ENCODE measurements at places on chromosomes 2 and 18.

DNA sequence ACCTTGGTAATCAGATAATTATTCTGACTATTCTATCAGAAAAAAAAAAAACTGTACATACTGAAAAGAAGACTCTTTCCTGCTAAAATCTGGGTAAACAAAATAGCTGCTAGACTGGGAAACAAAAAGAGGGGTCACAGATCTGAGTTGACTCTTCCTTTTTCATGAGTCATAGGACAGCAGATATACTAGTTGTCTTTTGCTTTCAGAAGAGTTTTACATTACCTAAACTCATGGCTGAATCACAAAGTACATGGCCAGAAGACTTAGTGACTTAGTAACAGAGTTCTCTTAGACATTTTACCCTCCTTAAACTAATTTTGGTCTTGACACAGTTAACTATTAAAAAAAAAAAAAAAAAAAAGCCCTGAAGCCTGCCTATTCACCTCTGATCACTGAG lies 834.0 kb upstream of the FSHR start:
- DNase-seq: no peak

- DNase-seq: no peak
These were observed 10.7 kb downstream of the USP34 start for GRCh38 chr2:61460163-61460562.

GRCh38 chr2:11720752-11721151 lies 25.7 kb upstream of the LPIN1 start:
- no peak for DNase-seq

- no peak for DNase-seq
These were observed 33.4 kb downstream of the XRCC5 start for GRCh38 chr2:216142540-216142939.

GRCh38 chr2:7604456-7604855 lies 687.2 kb downstream of the RNF144A start:
- no peak for DNase-seq

- peak; percentile 80 for DNase-seq
These were observed 2.9 kb upstream of the NEURL3 start for GRCh38 chr2:96507957-96508520.

DNA sequence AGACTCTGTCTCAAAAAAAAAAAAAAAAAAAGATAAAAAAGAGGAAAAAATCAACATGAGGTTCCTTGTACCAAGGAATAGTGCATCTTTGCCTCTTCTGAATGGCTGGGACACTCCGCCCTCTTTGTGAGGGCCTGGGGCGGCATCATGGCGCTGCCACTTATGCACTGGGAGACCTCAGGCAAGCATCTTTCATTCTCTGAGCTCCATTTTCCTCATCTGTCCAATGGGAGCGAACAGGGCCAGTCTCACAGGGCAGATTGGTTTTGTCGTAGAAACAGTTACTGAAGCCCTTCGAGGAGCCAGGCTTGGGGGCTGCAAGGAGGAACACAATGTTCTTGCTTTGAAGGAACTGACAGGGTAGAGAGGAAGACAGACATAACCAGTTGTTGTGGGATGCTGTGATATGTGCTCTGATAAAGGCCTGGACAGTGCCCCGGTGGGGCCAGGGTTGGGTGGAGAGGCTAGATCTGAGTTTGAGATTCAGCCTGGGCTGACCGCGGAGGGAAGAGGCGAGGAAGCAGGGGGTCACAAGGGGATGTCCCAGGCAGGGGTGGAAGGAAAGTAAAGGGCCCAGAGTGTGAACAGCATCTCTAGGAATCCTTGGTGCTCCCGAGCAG lies 14.1 kb downstream of the ZFP36L2 start:
- DNase-seq: no peak

DNA sequence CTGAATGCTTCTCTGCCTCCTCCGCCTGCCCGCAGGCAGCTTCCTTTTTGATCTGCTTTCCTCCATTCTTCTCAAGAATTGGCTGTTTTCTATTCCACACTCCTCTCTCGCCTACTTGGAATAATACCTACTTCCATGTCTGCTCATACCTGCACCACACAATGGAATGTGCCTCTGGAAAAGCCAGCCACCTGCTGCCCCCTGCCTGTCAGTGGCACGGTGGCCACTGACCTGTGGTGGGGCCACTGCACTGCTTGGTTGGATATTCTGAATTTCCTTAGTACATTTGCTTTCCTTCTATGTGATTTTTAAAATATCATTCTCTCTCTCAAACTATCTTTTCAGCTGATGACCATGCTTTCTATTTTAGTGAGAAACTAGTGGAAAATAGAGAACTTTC lies 406.9 kb downstream of the DCDC2C start:
- no peak for DNase-seq

- DNase-seq: no peak
These were observed 215.4 kb upstream of the OSR1 start for GRCh38 chr2:19573784-19574183.

DNA sequence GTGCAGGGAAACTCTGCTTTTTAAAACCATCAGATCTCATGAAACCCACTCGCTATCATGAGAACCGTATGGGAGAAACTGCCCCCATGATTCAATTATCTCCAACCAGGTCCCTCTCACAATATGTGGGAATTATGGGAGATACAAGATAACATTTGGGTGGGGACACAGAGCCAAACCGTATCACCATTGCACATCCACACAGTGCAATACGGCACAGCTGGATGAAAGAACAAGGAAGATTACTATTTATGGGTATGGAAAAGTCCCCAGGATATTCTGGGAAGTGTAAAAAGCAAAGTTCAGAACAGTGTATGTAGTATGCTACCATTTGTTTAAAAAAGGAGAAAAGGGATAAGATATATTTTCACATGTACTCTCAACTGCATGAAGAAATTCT lies 290.1 kb downstream of the PIK3C3 start:
- DNase-seq: no peak

DNA sequence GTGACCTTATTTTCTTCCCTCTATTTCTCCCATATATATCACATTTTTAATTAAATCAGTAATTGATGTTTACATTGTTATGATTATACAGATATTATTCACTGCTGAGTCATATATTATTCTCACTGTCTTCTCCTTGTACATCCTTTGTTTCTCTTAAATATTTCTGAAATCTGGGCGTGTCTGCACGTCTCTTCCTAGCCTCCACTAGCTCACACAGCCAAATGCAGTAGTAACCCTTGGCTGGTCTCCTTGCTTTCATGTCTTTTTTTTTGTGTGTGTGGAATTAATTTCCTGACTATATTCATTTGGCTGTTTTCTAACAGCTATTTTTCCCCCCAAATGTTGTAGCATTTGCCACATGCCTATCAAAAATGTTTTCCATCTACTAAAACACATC lies 15.8 kb downstream of the CCNYL1 start:
- no peak for DNase-seq

DNA sequence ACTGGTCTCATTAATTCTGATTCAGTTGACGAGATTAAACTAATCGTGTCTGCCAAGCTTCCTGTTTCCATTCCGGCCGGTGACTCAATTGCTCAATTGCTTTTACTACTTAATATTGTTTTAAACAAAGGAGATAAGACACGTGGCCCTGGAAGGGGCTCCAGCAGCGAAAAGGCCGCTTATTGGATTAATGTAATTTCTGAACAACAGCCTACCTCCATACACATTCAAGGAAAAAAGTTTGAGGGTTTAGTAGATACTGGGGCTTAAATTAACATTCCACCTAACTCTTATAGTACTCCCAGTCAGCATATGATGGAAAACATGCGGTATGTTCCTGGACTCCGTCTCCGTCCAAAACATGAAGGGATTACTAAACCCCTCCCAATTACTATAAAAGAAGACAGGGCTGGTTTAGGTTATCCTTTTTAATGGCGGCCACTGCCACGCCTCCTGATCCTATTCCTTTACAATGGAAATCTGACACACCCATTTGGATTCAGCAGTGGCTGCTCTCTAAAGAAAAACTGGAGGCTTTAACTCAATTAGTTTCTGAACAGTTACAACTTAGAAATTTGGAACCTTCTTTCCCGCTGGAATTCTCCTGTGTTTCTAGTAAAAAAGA lies 27.1 kb downstream of the VPS54 start:
- DNase-seq: no peak

GRCh38 chr2:26407526-26407925 lies 5.8 kb downstream of the DRC1 start:
- no peak for DNase-seq

GRCh38 chr2:10532638-10533101 lies 84.5 kb upstream of the ODC1 start:
- no peak for DNase-seq

DNA sequence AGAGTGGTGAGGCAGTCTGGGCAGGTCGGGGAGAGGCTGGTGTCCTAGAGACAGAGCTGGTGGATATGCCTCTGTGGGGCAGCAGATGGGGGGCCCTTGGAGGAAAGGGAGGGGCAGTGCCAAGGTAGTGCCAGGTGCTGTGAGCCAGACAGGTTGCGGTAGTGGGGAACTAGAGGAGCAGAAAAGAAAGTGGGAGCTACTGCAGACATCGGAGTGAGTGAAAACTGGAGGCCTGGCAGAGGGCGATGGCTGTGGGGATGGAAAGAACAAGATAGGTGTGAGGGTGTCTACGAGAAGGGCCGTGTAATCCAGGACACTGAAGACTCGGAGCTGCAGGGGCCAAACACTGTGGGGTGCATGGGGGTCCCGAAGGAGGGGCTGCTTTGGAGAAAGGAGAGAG lies 21.7 kb downstream of the C1QL2 start:
- no peak for DNase-seq

- DNase-seq: no peak
These were observed 2.2 kb downstream of the B3GNT2 start for GRCh38 chr2:62197925-62198633.

DNA sequence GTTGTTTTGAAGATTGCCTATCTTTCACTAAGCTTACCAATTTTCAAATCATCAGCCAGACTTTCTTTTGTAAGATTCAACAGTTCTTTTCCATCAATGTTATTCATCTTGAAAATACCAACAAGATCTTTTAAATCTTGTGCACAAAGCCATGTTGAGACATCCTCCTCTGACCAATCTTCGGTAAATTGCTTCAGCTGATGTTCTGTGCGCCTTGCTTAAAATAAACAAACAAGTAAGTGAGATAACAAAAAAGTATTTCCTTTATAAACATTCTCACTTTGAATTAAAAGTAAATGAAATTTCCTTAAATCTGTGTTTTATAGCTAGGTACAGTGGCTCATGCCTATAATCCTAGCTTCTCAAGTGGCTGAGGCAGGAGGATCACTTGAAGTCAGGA lies 30.3 kb downstream of the WDSUB1 start:
- no peak for DNase-seq

- DNase-seq: no peak
These were observed 63.5 kb upstream of the TAF1B start for GRCh38 chr2:9779596-9780264.

DNA sequence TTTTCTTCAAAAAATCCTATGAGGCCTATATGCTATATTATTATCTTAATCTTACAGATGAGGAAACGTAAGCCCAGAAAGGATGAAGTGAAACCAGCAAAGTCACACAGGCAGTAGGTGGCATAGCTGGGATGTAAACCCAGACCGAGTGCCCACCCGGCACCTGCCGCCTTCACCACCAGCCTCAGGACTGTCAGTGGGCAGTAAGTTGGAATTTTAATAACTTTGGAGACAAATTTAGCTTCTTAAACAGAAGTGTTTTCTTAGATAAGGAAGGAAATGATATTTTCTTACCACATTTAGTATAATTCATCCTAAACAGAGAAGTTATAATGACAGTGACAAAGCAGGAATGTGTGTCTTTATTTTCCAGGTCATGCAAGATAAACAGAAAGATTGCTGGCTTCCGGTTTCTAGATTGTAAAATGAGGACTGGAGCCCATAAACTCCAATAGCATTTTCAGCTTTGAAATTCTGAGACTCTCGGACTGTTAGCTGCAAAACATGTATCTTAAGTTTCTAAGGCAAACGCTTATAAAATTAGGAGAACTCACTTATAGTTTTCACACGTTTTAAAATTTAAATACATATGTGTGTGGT lies 59.3 kb downstream of the CD8B2 start:
- no peak for DNase-seq

DNA sequence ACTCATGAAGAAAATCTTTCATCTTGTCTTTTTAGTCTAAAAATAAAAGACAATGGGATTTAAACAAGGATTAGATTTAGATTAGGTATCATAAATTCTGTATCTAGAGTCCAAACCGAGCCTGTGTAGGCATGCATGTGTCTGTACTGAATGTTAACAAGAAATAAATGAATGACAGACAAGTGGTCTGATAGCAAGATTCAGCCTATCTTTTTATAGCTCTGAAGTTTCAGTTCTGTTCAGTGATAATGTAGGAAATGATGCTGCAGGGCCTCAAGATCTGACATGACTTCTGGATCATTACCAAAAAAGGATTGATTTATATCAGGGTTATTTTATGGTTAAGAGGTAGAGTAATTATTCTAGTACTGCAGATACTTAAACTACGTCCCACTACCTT lies 137.0 kb upstream of the ATP5MC3 start:
- no peak for DNase-seq

GRCh38 chr2:236663287-236664101 lies 93.9 kb downstream of the ACKR3 start:
- no peak for DNase-seq

DNA sequence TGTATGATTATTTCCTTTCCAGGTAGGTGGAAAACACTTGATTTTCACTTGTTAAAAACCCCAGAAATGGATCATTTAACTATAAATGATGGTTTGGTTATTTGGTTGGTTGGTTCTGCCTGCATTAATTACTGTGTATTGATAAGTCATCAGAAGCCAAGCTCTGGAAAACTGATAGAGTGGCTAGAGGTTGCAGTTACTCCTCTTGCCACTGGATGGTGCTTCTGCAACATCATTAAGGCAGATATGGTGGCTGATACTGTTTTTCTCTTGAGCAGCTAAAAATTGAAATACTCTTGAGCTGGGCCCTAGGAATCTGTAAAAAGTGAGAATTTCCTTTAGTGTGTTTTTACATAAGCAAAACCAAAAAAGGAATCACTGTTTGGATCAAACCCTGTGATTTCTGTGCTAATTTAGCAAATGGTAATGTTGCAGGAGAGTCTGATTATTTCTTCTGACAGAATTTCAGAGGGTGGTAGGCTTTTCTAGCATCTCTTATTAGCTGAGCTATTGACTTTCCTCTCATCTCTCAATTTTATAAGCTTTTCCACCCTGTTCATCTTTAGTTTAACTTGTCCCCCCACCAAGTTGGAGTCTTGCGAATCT lies 54.3 kb downstream of the RAB10 start:
- DNase-seq: no peak

DNA sequence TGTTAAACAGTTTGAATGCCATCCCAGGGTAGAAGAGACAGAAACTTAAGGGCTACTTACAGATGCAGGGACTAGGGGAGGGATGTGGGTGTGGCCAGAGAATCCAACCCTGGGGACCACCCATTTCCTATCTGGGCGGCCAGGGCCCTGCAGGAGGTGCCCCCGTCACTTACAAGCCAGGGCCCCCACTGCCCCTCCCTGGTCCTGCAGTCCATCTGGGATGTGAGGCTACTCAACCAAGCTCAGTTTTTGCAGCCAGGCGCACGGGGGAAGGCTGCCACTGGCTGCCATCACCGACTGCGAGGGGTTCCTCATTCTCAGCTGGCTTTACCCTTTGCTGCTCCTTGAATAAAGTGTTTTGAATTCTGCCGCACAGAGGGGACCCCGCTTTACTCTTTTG lies 42.1 kb downstream of the RRM2 start:
- DNase-seq: no peak

Data from stimulated activated CD8-positive, alpha-beta memory T cell treated with anti-CD3 and anti-CD28 coated beads, Interleukin-7, amount 100 ng/mL, for 1 hour (primary cell).